ENCODE measurements at places on chromosomes 4 and X. TPM values are rescaled to one million over a fixed set of nuclear protein-coding genes. Genes with fewer than 3 reads are reported as not detected.

DNA sequence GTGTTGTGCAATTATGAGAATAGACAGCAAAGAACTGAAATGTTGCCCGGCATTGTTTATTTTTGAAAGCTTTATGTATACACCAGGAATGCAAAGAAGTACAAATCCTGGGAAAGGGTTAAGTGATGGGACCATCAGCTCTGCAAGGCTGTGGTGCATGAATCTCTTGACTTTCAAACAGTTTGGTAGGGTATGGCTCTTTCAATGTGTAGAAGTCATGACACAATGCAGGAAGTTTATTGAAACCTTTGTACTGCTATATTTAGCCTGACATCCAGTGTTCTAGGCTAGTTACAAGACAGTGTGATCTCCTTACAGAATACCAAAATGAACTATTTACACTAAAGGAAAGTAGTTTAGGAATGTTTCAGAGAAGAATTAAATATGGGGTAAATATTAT lies 206.8 kb upstream of the HAND2 start:
- no peak for DNase-seq

GRCh38 chr4:94635177-94635576 lies 122.6 kb upstream of the BMPR1B start:
- peak; percentile 38 for DNase-seq

The NALF2 gene
- total RNA-seq, result not detected

GRCh38 chr4:80225595-80225994 lies 28.3 kb downstream of the PRDM8 start:
- DNase-seq, result peak; percentile 35

DNA sequence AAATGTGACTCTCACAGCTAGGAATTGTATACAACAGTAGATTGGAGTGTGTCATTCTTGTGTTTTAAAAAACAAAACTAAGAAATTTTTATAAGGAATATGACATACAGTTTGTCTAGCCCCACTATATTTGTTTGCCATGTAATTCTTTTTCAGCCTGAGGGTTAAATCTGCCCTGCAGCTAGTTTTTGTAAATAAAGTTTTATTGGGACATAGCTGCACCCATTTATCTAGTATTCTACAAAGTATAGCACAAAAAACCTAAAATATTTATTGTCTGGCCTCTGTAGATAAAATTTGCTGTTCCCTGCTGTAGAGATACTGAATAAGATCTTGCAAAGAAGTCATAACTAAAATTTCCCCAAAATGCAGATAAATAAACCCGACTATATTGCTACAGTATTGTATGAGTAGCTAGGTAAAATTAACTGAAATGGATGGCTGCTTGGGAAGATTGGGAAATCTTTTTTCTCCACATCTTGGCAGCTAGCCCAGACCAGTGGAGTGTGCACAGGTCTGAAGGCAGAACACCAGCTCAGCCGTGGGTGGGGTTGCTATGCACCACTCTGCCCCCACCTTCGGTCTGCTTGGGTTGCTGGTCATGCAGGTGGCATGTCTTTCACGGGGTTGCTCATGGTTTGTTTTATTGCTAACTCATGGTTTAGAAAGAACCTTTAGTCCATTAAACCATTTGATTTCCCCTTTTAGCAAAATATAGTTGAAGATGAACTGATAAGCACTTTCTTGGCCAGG lies 127.9 kb downstream of the KLHL8 start:
- peak; percentile 56 for DNase-seq

The C1QTNF7 gene
- total RNA-seq, result not detected

GRCh38 chr4:150599547-150599946 lies 17.6 kb downstream of the MAB21L2 start:
- DNase-seq, result no peak

- DNase-seq, result no peak
Measured at GRCh38 chr4:171017593-171017992, 795.6 kb upstream of the GALNTL6 start.

The MAML3 gene
- total RNA-seq, result 0.19 TPM

The NPY1R gene
- not detected for total RNA-seq

- DNase-seq, result no peak
Measured at GRCh38 chr4:181991369-181992108, 251.7 kb upstream of the TENM3 start.

- DNase-seq, result peak; percentile 50
Measured at GRCh38 chr4:168832763-168833575, 177.1 kb downstream of the CBR4 start.

The CLIC2 gene
- total RNA-seq, result 0.32 TPM

The INTU gene
- 4.0 TPM for total RNA-seq

DNA sequence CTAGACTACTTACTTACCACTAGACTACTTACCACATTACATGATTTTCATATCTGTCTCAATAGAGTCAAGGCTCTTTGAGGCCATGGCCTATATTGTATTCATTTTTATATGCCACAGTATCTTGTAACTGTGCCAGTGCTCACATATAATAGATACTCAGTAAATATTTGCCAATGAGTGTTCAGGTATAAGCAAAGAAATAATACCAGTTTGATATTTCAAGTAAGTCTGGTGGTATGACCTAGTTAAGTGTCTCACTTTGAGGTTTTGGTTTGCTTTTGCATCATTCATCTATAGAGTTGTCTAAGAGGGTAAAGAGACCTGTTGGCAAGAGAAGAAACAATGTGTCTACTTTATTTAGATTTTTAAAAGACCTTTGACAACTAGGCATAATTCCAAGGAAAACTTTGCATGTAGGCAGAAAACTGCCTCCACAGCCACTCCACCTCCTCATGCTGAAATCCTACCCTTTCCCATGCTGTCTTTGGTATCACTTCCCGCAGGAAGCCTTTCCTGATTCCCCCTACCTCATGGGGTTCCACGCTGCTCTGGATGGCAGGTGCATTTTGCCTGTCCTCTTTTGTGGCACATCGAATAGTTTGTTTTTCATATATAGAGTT lies 91.3 kb upstream of the KLHL13 start:
- DNase-seq, result no peak

- no peak for DNase-seq
Measured at GRCh38 chr4:61309616-61310015, 109.5 kb downstream of the ADGRL3 start.

The BTC gene
- 0.32 TPM for total RNA-seq

GRCh38 chr4:17577665-17578481 lies 875 bp downstream of the LAP3 start:
- DNase-seq, result peak; percentile 19

The MAGEB10 gene
- total RNA-seq, result not detected

DNA sequence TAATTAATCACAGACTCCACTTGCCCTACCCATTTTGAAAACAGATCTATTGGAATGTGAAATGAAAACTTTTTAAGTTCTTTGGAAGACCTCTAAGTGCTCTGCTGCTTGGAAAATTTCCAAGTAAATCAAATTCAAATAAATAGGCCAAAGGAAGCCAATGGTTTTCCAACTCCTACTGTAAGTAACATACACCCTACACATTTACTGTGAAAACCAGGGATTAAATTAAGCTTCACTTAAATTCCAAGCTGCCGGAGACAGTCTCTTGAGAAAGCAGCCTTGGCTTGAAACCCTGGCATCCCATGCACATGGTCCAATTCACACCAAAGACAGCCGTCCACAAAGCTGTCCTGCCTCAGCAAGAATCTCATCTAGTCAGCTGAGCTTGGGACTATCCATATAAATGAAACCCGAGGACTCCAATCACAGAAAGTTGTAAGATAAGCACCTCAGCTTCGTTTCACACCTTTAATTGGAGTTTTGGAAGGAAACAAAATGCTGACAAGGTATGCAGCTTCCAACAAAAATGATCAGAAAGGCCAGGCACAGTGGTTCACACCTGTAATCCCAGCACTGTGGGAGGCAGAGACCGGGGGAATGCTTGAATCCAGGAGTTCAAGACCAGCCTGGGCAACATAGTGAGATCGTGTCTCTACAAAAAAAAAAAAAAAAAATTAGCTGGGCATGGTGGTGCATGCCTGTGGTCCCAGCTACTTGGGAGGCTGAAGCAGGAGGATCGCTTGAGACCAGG lies 88.6 kb downstream of the APBB2 start:
- no peak for DNase-seq

- DNase-seq, result no peak
Measured at GRCh38 chrX:37824491-37825214, 22.7 kb downstream of the DYNLT3 start.

DNA sequence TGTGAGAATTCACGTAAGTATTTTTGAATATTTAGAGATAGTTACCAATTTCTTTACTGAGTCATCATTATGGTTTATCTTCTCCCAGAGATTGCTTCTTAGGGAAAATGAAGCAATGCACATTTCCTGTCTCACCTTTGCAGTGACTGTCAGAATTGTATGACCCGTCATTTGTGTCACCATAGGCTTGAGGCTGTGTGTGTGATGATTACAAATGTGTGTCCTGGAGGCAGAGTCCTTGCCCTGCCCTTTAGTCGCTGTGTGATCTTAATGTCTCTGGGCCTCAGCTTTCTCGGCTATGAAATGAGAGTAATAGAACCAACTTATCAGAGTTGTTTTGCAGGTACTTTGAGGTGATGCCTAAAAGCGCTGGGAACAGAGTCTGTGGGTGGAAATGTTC lies 13.9 kb downstream of the HCCS start:
- DNase-seq, result no peak

The CXorf49 gene
- not detected for total RNA-seq

GRCh38 chr4:153566631-153567150 lies 100.5 kb downstream of the TMEM131L start:
- DNase-seq, result no peak

- no peak for DNase-seq
Measured at GRCh38 chr4:76300012-76300411, 6.5 kb upstream of the STBD1 start.

GRCh38 chrX:36961590-36961989 lies 46.6 kb upstream of the FAM47C start:
- no peak for DNase-seq

- peak; percentile 37 for DNase-seq
Measured at GRCh38 chr4:157291071-157291470, 70.5 kb downstream of the GRIA2 start.

The GRID2 gene
- total RNA-seq, result not detected

GRCh38 chr4:44056721-44057151 lies 391.9 kb downstream of the KCTD8 start:
- DNase-seq, result no peak

The ZDHHC15 gene
- total RNA-seq, result 3.6 TPM

DNA sequence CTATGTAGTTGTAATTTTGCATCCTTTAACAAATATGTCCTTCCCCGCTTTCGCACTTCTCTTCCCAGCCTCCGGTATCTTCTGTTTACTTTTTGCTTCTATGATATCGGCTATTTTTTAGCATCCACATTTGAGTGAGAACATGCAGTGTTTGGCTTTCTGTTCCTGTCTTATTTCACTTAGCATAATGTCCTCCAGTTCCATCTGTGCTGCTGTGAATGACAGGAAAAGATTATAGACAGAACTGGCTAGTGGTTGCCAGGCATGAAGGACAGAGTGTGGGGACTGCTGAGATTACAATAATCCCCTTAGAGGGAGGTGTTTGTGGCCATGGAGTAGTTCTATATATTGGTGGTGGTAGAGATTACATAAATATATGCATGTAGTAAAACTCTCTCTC lies 588.6 kb downstream of the NLGN4X start:
- no peak for DNase-seq

The RASL11B gene
- 0.32 TPM for total RNA-seq

GRCh38 chrX:129772796-129773431 lies 6.8 kb upstream of the SASH3 start:
- no peak for DNase-seq

Data from LHCN-M2 (cell line).